Activated T-cell treated with anti-CD3 and anti-CD28 coated beads, Interleukin-2, amount 50 U/mL, for 72 hours (primary cell): ENCODE measurements at places on chromosomes 1 and 21. TPM values are rescaled to one million over a fixed set of nuclear protein-coding genes. Genes with fewer than 3 reads are reported as not detected.

- peaks cover 7% of the 10 kb centered on the region for H3K4me1 ChIP-seq
- H3K4me3 ChIP-seq: no peak overlapping the region
- H3K27me3 ChIP-seq: no peaks in the 10 kb centered on the region
- no peak for DNase-seq
Observed at GRCh38 chr21:37337831-37338230, 28.7 kb upstream of the DYRK1A start.

- no peak for DNase-seq
- H3K27me3 ChIP-seq: peaks cover 19% of the 10 kb centered on the region
- H3K27ac ChIP-seq: no peak overlapping the region
- no peaks in the 10 kb centered on the region for H3K36me3 ChIP-seq
- H3K4me1 ChIP-seq: no peaks in the 10 kb centered on the region
Observed at GRCh38 chr1:165452336-165453130, 7.6 kb upstream of the RXRG start.

The S100A7A gene
- total RNA-seq: not detected

The MAB21L3 gene
- total RNA-seq: not detected

- H3K27me3 ChIP-seq: no peaks in the 10 kb centered on the region
- peaks cover 23% of the 10 kb centered on the region for H3K4me1 ChIP-seq
- H3K4me3 ChIP-seq: no peak overlapping the region
- no peaks in the 10 kb centered on the region for H3K36me3 ChIP-seq
Observed at GRCh38 chr1:55287723-55288122, 72.6 kb upstream of the USP24 start.

The STIL gene
- total RNA-seq: 26.8 TPM

The ARHGEF10L gene
- not detected for total RNA-seq

DNA sequence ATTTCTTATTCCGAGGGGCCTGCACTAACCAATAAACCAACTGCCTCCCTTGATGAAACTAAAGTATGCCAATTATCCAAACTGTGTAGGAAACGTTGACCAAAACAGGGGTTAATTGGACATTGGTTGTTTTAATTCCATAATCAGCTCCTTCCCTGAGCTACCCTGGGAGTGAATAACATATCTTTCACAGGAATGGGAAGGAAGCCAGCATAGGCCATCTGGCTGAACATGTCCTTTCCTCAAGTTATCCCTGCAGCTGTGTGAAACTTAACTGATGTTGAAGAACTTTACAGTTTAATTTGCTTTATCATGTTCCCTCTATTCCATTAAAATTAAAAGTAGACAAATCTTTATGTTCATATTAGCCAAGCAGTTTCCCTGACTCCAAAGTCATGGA, 75.4 kb downstream of the NRIP1 start:
- no peak overlapping the region for H3K27ac ChIP-seq
- no peak overlapping the region for H3K4me3 ChIP-seq
- DNase-seq: no peak
- peaks cover 30% of the 10 kb centered on the region for H3K4me1 ChIP-seq
- no peaks in the 10 kb centered on the region for H3K36me3 ChIP-seq
- H3K27me3 ChIP-seq: no peaks in the 10 kb centered on the region

GRCh38 chr1:236090741-236091147, 25.9 kb upstream of the NID1 start:
- no peak overlapping the region for H3K4me3 ChIP-seq
- peaks cover 8% of the 10 kb centered on the region for H3K27me3 ChIP-seq
- H3K36me3 ChIP-seq: no peaks in the 10 kb centered on the region
- no peak overlapping the region for H3K27ac ChIP-seq

DNA sequence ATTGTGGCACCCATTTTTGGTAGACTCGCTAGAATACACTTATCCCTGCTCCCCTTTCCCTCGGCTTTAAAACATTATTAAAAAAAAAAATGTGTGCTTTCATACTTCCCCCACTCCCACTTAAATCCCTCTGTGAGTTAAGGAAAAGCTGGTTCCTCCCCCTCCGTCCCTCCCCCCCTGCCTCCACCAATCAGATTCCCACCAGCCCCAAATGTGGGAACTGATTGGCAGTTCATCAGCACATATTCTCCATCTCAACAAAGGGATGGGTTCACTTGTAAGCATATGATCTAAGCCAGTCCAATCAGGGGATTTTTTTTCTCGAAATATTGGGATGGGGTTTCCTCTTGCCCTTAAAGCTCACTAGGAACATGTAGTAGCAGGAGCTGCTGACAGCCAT, 10.8 kb upstream of the FYB2 start:
- no peaks in the 10 kb centered on the region for H3K36me3 ChIP-seq
- H3K4me3 ChIP-seq: no peak overlapping the region
- H3K4me1 ChIP-seq: peaks cover 6% of the 10 kb centered on the region
- no peak overlapping the region for H3K27ac ChIP-seq

The DISP3 gene
- total RNA-seq: 0.42 TPM

GRCh38 chr1:213094446-213094845, 43.4 kb downstream of the RPS6KC1 start:
- H3K4me3 ChIP-seq: no peak overlapping the region
- H3K36me3 ChIP-seq: no peaks in the 10 kb centered on the region
